ENCODE measurements at places on chromosomes 4 and X.
A peak's percentile ranks its signal among the peaks of the same experiment; 100 is the strongest.

DNA sequence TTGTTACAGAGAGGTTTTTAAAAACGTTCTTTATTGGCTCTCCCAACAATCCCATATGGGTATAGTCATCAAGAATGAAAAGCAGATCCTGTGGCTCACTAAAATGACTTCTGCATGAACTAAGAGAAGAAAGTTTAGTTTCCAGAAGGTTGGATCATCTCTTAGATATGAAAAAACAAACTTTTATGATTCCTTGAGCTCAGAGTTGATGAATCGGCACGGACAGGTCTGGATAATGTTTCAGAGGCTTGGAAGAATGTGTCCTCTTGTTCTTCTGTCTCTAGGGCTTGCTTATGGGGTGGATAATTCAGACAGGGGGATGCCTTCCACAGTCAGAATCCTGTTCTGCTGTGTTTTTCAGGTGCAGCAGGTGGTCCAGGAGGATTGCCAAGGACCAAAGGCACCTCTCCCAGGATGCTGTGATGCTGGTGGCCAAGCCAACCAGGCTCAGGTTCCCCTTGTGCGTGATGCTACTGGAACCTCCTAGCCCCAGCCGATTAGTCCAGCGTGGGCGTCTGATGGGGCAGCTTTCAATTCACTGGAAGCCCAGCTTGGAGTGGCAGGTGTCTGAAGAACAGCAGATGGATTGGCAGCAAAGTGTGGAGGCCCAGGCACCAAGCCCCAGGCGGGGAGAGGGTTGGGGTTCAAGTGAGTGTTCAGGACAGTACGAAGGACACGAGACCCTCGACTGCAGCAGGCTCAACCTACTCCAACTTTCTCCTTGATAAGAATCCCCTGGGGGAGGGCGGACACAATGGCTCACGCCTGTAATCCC, 30.3 kb downstream of the CCKAR start:
- no peak for DNase-seq

DNA sequence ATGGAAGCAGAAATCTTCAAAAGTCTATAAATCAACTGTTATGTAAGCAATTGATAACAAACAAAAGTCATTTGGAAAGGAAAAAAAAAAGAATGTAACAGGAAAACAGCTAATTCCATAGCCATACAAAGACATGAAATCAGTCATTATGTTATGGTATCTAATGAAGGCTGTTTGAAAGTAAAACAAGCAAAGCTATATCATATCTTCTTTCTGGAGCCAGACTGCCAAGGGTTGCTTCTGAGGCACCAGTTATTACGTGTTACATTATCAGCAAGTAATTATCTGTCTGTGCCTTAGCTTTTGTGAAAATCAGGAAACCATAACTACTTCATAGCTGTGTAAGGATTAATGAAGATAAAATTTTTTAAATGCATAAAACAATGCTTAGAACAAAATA, 480.2 kb downstream of the FAT4 start:
- DNase-seq, result no peak

- DNase-seq, result no peak
Observed at GRCh38 chr4:1541449-1542225, 135.4 kb upstream of the NKX1-1 start.

- DNase-seq, result no peak
Observed at GRCh38 chr4:22299678-22300077, 216.2 kb downstream of the ADGRA3 start.

DNA sequence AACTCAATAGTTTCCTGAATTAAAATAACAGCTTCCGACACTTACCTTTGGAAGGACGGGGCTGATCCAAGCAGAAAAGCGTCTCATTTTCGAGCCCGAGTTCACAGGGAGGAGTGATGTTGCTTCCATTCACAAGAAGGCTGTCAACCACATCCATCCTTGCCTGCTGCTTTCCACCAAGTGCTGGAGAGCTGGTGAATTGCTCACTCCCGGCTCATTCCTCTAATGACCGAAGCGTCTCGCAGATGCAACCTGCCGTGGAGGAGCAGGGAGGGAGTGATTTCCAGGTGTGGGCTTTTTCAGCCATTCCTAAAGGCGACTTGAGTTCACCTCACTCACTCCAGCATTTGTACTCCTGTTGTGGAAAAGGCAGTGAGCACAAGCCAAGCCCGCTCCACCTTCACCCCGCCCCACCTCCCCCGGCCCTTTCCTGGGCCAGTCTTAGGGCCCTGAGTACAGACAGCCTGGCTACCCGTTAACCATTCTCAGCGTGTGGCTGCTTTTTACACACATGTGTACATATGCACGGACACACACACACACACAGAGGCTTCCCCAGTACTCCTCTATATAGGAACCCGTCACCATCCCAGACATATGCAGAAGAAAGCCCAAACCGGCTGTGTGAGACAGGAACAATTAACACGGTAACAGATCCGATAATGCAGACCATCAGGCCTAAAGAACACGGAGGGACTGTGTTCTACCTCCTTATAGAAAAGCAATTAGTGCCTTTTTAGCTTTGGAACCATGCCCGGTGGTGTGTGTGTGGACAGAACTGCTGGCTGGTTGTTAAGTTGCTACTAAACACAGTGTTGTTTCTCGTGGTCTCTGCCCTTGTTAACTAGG, at the start of gene CCKAR:
Gene CCKAR (minus strand): TSS at position 374 of the 849 bp plus-strand sequence. CDS start 217 bp downstream, at position 157.
- DNase-seq, result no peak

GRCh38 chr4:58061967-58062366, 951.8 kb upstream of the IGFBP7 start:
- DNase-seq, result no peak

DNA sequence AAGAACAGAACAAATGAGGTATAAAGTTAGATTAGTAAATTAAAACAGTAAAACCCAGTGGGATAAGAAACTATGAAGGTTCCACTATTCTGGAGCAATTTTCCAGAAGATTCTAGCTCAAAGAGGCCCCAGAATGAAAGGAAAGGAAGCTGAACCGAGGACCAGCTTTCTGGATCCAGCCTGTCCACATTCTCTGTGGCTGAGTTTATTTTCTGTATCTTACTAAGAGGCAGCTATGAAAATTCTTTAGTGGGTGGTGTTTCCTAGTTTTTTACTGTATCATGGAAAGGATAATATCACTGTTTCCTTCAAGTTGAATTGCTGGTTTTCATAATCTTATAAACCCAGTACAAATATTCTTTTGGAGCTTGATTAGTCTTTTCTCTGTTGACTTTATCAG, 11.8 kb downstream of the DAPP1 start:
- no peak for DNase-seq

DNA sequence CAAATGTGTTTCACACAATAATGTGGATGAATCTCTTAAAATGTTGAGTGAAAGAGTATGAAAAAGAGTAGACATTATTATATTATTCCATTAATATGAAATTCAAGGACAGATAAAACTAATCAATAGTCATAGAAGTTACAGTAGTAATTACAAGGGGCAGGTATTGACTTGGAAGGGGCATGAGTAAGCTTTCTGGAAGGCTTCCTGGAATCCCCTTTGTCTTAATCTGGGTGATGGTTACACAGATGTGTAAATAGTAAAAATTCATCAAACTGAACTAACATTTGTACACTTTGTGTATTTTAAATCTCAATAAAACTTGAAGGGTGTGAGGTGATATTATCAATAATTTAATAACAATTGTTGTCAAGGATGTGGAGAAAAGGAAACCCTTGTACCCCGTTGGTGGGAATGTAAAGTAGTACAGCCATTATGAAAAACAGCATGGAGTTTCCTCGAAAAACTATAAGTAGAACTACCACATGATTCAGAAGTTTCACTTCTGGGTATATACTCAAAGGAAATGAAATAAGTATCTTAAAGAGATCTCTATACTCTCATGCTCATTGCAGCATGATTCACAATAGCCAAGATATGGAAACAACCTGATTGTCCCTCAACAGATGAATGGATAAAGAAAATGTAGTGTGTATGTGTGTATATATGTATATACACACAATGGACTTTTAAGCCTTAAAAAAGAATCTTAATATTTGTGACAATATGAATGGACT, 96.9 kb upstream of the MID1IP1 start:
- DNase-seq, result no peak

DNA sequence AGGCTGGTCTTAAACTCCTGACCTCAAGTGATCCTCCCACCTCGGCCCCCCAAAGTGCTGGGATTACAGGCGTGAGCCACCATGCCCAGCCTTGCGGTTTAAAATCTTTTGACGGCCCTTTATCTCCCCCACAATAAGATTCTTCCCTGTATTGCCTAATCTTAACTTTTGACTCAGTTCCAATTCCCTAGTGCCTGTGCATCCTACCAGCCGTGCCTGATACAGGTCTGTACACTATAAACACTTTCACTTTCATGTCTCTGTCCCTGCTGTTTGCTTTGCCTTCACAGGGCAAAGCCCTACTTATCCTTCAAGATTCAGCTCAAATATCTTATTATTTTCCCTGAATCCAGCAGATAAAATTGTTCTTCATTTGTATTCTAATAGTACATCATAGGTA, 74.6 kb downstream of the WDR44 start:
- no peak for DNase-seq

- no peak for DNase-seq
Observed at GRCh38 chr4:6538575-6538974, 36.4 kb upstream of the MAN2B2 start.

- DNase-seq, result peak; percentile 34
Observed at GRCh38 chr4:140861359-140862176, 105.4 kb upstream of the TBC1D9 start.

DNA sequence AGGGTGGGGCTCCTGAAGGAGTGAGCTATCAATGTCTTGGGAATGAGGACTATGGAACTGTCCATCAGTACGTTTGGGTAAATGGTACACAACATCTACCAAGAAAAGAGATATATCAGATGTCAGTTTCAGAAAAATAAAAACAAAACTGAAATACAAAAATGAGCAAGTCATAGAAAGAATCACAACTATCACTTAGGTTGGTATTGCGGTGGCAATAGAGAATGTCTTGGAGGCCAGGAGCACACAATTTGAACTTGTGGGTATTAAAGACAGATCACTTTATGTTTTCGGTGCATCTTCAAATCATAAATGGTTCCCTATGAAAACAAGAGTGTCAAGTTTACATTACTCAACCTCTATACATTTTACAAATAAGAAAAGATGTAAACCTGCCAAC, 176.8 kb downstream of the CHM start:
- DNase-seq, result no peak

DNA sequence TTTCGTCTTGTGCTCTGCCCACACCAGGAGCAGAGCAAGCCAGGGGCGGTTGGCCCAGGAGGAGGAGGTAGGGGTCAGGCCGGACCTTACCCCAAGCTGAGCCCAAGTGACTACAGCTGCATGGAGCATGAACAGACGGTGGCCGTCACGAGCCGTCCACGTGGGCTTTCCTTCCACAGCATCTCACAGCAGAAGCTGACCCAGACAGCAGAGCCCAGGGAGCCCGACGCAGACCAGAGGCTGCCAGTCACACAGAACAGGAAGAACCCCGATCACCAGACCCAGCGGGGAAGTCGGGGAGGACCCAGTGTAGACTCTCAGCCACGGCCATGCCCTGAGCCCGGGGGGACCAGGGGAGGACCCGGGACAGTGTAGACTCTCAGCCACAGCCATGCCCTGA, 58.0 kb downstream of the FAM53A start:
- no peak for DNase-seq

- peak; percentile 83 for DNase-seq
Observed at GRCh38 chr4:6591313-6591712, 16.3 kb downstream of the MAN2B2 start.

DNA sequence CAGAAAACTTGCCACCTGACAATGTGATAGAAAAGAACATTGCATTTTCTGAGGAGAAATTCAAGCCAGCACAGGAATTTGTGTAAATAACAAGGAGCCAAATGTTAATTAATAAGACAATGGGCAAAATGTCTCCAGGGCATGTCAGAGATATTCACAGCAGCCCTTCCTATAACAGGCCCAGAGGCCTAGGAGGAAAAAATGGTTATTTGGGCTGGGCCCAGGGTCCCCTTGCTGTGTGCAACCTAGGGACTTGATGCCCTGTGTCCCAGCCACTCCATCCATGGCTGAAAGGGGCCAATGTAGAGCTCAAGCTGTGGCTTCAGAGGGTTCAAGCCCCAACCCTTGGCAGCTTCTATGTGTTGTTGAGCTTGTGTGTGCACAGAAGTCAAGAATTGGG, 55.5 kb upstream of the GABRG1 start:
- DNase-seq, result no peak

GRCh38 chr4:40055511-40055862, 1.2 kb upstream of the N4BP2 start:
- DNase-seq, result no peak
